ENCODE measurements at places on chromosomes 4 and X.

DNA sequence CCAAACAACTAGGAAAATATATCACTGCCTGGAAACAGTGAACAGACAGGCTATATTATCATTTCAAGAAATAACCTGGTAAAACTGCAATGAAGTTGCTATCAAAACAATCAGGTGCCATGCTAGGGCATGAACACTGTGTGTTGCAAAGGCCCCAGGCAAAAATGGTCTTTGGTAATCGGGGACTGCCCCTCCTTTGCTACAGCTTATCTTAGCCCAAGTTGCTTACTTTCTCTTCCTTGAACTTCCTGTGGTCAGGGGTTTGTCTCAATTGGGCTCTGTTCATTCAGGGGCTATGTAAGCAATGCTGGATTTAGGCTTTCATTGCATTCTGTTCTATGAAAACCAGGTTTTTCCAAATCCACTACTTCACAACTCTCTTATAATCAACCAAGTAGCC, 30.4 kb downstream of the SCML1 start:
- no peak for DNase-seq

GRCh38 chr4:183602557-183603027, 56.4 kb downstream of the RWDD4 start:
- no peak for DNase-seq

- DNase-seq = no peak
Measured at GRCh38 chr4:53119680-53120079, 246.2 kb downstream of the SCFD2 start.

GRCh38 chrX:151789179-151789800, 54.7 kb downstream of the CNGA2 start:
- no peak for DNase-seq

GRCh38 chrX:101164766-101165590, 54.6 kb upstream of the DRP2 start:
- no peak for DNase-seq

- no peak for DNase-seq
Measured at GRCh38 chrX:151176231-151176750, at the start of gene GPR50. TSS of gene GPR50 (plus strand) at chrX:151176584. CDS start at chrX:151176722, 138 bp downstream.

GRCh38 chr4:108400309-108400708, 220.1 kb upstream of the RPL34 start:
- no peak for DNase-seq

DNA sequence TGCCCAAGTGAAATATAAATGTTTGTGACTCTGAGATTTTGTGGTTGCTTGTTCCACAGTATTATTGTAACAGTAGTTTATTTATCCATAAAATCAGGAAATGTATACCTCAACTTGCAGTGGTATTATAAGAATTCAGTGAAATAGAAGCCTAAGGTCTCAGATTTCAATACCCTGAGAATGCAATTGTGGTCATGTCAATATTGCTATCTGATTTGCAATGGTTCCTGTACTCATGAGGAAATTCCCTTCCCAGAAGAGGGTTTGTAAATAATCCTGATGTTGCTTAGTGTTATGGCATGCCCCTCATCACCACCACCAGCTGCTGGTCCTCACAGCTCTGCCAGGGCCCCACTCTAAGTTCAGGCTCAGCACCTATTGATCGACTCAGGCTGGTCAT, 67.8 kb downstream of the SLC34A2 start:
- DNase-seq = no peak

- DNase-seq = no peak
Measured at GRCh38 chrX:150465881-150466775, 102.3 kb upstream of the MTM1 start.

- DNase-seq = no peak
Measured at GRCh38 chrX:71291381-71291780, 7.9 kb downstream of the NONO start.

DNA sequence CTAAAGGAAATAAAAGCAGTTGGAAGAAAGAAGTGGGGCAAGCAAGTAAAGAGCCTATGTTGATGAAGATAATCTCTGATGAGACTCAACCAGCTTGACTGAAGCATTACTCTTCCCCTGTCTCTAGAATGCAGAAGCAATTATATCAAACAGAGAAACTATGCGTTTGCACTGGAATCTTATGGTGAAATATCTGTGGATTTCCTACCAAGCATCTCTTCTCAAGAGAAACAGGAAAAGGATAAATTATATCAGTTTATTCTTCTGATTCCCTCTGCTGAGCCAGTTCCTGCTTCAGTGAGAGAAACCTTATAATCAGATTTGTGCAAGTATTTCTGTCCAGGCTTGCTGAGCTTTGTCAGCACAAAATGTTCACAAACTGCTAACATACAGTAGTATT, 316.7 kb upstream of the SLC7A11 start:
- no peak for DNase-seq

- no peak for DNase-seq
Measured at GRCh38 chrX:9859711-9860555, 73.7 kb downstream of the SHROOM2 start.

DNA sequence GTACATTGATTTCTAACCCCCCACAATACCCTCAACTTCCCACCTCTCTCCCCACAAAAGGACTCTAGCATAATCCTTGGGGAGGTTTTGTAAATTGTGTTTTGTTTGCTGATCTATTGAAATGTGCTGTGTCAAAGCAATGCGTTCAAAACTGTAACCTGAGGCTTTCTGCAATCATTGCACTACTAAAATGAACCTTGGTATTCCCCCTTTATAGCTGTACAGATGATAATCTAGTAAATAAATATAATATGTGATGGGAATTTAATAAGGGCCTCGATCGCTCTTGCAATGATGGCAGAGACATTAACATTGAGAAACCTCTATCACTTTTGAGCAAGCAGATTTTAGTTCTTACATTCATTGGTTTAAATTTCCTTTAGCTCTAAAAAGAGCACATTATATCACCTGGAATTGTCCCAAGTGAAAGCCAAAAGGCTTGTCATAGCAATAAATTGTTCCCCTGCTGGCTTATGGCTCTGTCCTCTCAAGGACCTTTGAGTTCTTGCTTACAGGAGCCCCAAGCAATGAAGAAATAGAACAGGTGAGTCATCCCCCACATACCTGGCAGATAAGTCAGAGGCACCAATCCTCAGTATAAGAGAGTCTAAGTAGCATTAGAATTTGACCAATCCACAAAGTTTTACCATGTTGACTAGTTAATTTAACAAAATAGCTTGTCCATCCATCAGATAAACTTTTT, 18.4 kb upstream of the ACE2 start:
- DNase-seq = no peak

DNA sequence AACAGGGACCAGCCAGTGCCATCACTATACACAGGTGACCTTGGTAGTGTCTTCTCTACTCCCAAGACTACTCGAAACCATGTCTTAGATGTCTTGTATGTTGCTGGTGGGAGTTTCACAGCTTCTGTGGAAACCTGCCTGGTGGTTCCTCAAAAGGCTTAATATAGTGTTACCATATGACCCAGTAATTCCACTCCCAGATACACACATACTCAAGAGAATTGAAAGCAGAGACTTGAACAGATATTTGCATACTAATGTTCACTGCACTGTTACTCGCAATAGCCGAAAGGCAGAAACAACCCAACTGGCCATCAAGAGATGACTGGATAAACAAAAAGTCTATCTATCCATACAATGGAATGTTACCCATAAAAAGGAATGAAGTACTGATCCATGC, 3.1 kb downstream of the TFDP3 start:
- no peak for DNase-seq

GRCh38 chr4:177239878-177240277, 69.8 kb upstream of the NEIL3 start:
- no peak for DNase-seq

DNA sequence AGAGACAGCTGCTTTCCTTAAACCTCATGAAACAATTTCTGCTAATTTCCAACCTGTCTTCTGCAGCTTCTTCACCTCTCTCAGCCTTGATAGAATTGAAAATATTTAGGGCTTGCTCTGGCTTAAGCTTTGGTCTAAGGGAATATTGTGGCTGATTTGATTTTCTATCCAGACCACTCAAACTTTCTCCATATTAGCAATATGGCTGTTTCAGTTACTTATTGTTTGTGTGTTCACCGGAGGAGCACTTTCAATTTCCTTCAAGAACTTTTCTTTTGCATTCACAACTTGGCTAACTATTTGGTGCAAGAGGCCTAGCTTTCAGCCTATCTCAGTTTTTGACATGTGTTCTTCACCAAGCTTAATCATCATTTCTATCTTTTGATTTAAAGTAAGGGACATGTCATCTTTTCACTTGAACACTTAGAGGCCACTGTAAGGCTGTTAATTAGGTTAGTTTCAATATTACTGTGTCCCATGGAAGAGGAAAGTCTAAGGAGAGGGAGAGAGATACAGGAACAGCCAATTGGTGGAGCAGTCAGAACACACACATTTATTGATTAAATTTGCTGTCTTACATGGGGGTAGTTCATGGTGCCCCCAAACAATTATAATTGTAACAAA, 213.2 kb downstream of the RASL11B start:
- DNase-seq = no peak

DNA sequence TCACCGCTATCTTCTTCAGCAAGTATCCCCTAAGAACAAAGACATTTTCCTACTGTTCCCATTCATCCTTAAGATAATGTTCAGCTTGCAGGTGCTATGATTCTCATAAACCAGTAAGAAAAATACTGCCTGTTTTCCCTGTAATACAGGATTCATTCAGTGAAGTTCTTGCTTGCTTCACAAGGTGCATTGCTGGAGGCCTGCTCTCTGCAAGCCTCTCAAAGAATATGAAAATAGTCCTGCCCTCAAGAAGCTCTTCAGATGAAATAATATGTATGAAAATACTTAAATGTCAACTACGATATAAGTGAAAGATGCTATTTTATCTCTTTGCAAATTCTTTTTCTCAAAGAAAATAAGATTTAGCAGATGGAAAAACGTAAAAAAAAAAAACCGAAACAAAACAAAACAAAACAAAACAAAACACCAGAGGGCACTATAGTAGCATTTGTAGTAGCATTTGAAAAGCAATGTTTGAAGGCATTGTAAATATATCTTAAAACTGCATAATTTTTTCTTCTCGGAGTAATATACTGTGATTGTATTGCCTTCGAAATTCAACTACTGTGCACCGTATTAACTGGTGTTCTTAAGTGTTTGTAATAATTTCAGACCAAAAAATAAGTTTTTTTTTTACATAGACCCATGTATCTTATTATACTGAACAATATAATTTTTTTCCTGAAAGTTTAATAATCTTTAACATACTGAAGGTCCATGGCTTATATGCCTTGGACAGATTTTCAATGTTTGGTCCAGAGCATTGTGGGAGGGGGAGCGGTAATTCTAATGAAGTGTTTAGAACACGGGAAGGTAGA, 26.0 kb downstream of the ADH4 start:
- no peak for DNase-seq

DNA sequence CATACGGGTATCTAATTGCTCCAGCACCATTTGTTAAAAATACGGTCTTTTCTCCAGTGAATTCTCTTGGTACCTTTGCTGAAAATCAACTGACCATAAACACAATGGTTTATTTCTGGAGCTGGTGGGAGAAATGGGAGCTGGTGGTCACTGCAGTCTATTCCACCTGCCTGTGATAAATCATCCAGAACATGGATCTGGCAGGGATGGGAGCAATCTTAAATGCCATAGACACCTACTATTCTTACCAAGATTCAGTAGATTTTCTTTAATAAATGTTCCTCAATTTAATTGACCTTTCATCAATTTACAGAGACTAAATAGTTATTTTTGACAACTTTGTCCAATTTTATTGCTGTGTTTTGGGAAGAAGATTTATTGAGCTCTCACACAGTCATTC, 68.1 kb downstream of the SLC9A7 start:
- DNase-seq = no peak

GRCh38 chr4:20662851-20663250, 37.4 kb upstream of the PACRGL start:
- no peak for DNase-seq

GRCh38 chrX:39445336-39445735, 644.1 kb downstream of the MID1IP1 start:
- no peak for DNase-seq

DNA sequence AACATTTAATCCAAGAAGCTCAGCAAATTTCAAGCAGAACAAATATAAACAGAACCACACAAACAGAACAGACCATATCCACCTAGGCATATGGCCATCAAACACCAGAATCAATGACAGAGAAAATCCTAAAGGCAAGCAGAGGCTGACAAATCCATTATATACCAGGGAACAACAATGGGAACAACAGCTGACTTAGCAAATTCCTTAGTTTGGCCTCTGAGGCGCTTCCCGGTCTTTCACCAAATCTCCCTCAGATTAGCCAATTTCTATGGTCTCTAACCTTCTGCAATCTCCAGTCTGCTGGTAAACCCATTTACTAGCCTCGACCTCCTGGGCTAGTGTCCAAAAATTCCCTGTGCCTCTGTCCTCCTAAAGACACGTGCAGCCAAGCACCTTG, 59.2 kb downstream of the GPR143 start:
- no peak for DNase-seq
